ENCODE measurements at places on chromosomes 2 and 18. TPM values are rescaled to one million over a fixed set of nuclear protein-coding genes. Genes with fewer than 3 reads are reported as not detected.

DNA sequence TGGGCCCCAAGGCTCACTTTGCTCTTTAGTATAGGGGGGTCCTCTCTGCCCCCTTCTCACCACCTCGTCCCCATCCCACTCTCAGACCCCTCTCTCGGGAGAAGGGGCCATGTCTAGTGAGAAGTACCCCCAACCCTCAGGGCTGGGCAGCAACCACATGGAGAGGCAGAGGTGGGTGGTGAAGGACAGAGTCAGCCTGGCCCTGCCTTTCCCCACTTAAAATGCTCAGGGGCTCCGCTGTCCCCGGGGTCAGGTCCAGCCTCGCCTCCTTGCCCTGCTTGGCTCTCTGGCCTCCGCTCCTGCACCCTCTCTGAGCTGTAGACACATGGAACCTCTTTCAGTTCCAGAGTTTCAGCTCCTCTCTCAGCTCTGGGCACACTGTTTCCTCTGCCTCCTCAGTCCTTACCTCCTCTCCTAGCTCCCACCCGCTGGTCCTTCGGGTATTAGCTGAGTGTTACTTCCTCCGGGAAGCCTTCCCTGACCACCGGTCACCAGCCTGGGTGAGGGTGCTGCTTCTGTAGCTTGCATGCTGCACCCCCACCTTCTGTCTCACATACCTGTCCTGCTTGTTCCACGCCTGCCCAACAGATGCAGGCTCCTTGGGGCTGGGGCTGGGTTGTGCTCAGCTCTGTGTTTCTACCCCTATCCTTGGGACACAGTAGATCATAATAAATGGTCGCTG lies 79.5 kb upstream of the OTOF start:
- DNase-seq, result no peak

GRCh38 chr2:176004934-176005333 lies 2.9 kb upstream of the LNPK start:
- no peak for DNase-seq

POTEC gene
- not detected for total RNA-seq

DNA sequence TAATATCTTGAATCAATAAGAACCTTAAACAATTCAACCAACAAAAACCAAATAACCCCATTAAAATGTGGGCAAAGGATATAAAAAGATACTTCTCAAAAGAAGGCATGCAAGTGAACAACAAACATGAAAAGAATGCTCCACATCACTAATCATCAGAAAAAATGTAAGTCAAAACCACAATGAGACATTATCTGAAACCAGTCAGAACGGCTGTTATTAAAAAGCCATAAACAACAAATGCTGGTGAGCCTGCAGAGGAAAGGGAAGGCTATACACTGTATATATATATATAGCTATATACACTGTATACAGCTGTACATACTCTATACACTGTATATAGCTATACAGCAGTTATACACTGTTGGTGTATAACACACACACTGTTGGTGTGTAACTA lies 47.8 kb upstream of the GALNT13 start:
- no peak for DNase-seq

FBXO15 gene
- total RNA-seq, result not detected

RAB6C gene
- not detected for total RNA-seq

TFPI gene
- total RNA-seq, result 82.1 TPM

GRCh38 chr2:85356186-85356585 lies 1.6 kb downstream of the ELMOD3 start:
- DNase-seq, result no peak

SERPINB10 gene
- 1.7 TPM for total RNA-seq

MAPK4 gene
- not detected for total RNA-seq

GRCh38 chr2:111062417-111062816 lies 58.3 kb upstream of the BCL2L11 start:
- no peak for DNase-seq

LGALSL gene
- 3.9 TPM for total RNA-seq
